ENCODE measurements at places on chromosomes 2 and 18.

DNA sequence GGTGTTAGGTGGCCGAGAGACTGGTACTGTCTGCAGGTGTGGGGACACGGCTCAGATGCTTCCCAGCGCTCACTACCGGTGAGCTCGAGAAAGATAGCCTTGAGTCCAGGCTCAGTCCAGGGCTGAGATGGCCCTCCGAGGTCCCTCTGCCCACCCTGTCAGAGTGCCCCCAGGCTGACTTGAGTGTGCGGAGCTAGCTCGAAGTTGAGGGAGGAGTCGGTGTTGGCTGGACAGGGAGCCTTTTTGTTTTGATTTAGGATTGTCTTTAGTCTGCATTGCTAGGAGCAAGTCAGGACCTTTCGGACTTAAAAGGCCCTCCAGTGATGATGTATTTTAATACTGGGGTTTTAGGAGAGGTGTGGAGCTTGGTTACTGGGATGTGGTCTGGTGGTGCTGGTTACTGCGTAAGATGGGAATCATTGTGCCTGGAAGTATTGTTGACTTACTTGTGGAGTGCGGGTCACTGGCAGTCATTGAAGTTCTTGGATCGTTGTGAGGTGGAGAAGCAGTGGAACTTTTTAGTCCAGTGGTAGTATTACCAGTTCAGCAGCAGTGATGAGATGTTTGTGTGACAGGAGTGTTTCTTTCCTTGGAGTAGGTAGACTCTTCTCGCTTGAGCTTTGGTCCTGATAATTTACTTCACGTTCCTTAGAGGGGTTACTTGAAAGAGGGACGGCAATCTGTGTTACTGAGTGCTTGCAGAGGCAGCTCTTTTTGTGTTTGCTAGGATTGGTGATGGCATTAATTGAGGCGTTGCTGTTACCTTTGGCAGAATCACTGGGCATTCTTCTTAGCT, 633 bp downstream of the KIAA1328 start:
- DNase-seq: no peak

GRCh38 chr18:60145776-60146175, 226.8 kb downstream of the MC4R start:
- DNase-seq: no peak

DNA sequence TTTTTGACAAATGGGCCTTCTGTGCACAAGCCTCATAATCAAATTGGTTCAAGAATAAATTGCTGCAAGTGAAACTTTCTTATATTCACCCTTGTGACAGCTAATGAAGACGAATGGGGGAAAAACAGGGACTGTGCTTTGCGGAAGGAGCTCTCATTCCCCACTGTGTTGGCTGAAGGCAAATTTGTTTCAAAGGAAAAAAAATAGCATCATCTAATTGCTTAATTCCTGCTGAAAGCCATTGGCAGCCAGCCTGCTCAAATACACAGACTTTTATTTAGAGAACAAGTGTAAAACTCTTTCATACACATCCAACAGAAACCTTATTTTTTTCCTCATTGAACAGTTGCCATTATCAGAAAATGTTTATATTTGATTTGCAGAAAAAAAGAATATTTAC, 172.3 kb downstream of the ARL6IP6 start:
- DNase-seq: no peak

DNA sequence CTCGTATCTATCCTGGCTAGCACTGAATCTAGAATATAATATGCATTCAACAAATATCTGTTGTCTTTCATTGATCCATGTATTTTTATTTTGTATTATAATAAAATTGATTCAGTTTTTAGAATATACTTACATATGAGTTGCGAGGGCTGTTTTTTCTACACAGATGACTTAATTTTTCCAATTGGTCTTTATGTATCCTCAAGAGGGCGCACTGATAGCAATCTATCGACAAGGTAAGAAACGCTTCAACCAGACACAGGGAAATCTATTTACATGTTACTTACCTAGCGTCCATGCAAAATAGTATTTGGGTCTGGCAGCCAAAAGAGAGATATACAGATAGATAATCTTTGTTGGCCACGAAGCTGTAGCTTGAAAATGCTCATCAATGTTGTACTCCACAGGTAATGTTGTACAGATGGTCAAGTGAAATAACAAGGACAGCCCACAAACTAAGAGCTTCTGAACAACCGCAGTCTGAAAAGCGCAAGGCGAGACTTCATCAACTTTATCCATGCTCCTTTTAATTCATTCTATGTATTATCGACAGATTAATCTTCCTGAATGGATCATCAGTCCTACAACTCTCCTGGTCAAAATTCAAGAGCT, 35.5 kb upstream of the KIDINS220 start:
- peak; percentile 42 for DNase-seq

- no peak for DNase-seq
These were observed 14.8 kb downstream of the FABP1 start for GRCh38 chr2:88113069-88113468.

DNA sequence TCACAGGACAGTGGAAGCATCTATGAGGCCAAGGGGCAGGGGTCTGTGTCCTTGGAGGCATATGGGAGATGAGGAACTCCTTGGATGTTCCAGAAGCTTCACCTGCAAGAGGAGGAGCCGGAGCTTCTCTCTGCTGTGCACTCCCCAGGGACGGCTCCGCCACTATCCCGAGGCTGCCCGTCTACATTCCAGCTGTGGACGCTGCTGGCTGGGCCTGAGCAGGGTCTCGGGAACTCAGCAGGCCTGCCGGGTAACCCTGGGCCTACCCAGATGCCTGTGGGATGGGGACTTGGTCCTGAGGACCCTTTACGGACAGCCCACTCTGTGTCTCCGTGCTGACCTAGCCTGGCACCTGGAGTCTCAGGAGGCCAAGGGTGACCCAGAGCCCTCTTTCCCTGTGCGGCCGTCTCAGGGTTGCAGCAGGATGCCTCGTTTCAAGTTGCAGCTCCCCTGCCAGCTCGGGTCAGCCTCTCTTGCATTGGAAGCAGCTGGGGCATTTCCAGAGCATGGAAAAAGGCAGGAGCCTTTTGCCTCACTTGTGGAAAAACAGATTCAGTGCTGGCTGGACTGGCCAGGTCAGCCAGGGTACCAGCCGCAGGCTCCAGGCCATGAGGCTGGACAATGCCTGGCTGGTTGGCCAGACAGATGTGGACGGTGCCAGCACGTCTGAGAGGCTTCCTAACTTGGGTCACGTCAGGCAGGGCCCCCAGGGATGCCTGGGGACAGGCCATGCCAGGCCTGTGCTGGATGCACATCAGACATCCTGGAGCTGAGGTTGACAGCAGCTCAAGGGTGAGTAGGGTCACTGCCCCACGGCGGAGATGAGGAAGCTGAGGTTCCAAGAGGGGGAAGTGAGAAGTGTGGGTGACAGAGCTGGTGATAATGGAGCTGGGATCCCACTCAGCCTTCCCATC, 41.5 kb downstream of the SCTR start:
- DNase-seq: no peak

DNA sequence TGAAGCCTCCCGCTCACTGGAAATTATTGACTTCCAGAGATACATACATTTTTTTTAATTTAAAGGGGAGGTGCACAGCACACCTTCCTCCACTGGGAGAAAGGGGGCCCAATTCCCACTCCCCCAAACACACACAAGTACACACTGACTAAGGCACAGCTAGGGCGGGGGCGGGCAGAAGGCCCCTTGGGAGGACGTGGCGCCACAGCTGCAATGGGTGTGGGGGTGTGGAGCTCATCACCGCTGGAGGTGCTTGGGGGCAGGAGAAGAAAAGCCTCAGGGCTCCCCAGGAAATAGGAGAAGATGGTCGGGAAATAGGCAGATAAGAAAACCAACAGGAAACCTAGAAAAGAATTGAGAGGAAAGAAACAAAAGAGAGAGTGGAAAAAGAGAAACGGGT, 127.3 kb upstream of the FAM98A start:
- DNase-seq: no peak

GRCh38 chr2:169012812-169013627, 18.1 kb downstream of the ABCB11 start:
- no peak for DNase-seq

DNA sequence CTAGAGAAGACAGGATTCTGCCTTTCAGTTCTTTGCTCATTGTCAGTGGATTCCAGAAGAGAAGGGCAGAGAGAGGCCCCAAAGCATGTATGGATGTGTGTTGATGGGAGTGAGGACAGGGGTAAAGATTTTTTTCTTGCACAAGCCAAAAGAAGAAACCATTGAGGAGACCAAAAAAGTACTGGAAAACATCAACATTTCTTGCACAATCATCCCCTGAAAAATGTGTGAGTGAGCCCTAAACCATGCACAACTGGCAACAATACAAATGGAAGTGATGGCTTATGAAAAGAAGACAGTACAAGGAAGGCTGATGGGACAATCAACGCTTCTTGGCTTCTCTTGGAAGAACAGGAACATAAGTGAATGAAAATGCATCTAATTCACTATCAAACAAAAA, 5.6 kb upstream of the SMAD7 start:
- DNase-seq: no peak

- peak; percentile 29 for DNase-seq
These were observed 41.7 kb upstream of the NABP1 start for GRCh38 chr2:191636235-191636543.

DNA sequence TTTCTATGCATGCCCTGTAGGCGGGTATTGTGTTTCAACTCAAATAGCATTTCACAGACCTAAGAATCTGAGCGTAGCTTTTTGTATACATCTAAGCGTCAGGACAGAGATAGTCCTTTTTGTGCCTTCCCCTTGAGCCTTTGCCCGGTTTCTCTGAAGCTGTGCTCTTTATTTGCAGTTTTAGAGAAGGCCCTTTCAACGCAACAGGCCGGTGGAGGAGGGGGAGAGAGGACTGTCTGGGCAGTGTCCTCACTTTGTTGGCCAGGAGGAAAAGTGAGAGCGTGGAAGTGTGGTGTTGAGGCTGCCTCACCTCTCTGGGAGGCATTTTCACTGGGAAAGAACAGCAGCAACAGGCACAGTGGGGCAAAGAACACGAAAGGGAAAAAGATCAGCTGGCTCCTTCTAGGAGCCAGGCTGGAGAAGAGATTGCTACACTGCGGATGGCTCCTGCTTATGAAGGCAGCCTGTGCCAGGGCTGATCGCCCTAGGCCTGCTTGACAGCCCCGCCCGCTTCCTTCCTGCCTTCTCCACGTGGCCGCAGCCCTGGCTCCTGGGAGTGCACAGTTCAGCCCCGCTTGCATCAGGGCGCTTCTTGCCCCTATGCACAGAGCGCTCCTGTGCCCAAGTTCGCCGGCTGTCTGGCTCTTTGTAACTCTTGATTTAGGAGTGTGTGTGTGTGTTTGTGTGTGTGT, 195.6 kb upstream of the POU3F3 start:
- DNase-seq: no peak

DNA sequence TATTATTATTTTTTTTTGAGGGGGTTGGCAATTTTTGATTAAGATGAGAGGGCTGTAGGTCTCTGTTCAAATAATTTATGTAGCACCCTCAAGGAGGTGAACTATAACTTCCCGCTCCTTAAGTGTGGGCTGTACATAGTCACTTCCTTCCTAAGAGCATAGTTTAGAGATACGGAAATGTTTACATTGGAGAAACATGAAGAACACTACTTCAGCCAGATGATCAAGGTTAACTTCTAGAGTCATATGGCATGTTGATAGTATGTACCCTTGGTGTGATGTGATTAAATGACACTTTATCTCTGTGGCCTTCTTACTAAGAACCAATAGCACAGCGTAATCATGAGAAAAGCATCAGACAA, 93.7 kb downstream of the MIB1 start:
- no peak for DNase-seq

- DNase-seq: no peak
These were observed 188.5 kb upstream of the HDAC4 start for GRCh38 chr2:239589270-239589825.

- DNase-seq: no peak
These were observed 2070.4 kb upstream of the CELF4 start for GRCh38 chr18:39635966-39636365.

DNA sequence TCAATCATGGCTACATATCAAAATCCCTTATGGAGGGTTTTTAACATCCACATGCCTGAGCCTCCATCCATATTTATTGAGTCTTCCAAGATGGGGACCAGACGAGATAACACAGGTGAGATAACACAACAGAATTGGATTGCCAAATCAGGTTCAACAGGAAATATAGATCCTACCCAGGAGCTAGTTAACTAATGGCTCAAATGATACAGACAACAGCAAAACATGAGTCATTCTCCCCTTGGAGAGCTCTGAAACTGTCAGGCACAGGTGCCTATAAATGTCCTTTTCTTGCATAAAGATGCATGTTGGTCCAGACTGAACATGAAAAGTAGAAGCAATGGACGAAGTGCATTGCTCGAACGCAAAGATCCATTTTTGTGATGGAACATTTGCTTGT, 202.2 kb downstream of the CDH20 start:
- DNase-seq: no peak

DNA sequence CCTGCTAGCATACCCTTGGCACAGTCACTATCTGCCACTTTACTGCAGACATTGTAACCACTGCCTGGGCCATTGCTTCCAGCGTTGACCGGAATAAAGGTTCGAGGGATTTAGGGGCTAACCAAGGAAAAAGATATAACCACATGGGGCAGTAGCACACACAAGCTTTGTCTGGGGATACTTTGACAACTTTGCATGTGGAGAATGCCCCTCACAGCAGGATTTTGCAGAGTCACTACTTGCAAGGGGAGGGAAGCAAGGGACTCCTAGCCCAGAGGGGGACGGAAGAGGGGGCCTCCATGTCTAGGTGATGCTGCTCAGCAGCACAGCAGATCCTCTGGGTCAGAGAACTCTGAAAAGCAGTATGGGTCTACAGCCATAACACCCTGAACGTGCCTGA, 138.7 kb downstream of the SPP2 start:
- DNase-seq: no peak

- peak; percentile 44 for DNase-seq
These were observed 331 bp downstream of the SERPINE2 start for GRCh38 chr2:224038830-224039079.

GRCh38 chr2:196390243-196391148, 219.1 kb upstream of the STK17B start:
- DNase-seq: no peak

GRCh38 chr18:25465152-25465732, 113.3 kb upstream of the ZNF521 start:
- no peak for DNase-seq

DNA sequence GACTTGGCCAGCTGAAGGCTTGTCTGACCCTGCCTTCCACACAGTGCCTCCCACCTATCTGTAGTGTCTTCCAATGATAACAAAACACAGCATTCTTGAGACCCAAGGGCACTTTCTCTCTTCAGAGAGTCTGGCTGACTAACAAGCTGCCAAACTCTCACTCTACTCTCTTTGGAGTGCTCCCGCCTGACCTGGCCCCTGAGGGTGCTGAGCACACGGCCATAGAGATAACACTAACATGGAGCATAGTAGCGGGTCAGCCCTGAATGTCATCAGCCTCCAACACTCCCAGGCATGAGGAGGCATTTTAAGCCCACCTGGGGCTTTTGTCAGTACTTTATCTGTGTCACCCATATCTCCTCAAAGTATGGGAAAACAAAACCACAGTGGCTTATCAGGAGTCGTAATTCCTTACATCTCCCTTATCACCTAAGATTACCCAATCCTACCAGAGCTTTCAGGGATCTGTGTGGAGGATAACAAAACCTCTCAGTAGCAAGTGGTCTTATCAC, 160.3 kb upstream of the TCF4 start:
- DNase-seq: no peak

DNA sequence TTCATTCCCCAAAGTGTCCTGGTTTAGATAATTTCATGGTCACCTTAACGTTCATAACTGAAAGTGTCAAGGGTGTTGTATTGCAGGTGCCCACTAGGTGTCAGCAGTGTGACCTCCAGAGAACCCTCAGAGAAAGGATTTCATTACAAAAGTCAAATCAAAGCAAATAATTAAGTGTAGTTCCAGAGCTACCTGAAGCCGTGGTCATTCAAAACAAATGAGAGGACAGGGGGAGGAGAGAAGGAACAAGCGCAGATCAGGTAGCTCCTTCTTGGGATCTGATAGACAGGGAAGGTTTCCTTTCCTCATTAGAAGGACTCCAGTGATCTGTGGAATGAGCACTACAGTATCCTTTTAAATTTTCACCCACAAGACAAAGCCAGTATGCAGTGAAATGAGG, at the start of gene SLC9A4:
SLC9A4 (plus strand) TSS at position 207 of the 400 bp plus-strand sequence. CDS start 534 bp downstream, outside the sequence.
- DNase-seq: peak; percentile 13

All from hepatic stellate cell (primary cell).